CD4-positive, alpha-beta T cell treated with Interleukin-6 for 4 hours (primary cell): ENCODE measurements at places on chromosomes 5 and 9.
A peak's percentile ranks its signal among the peaks of the same experiment; 100 is the strongest.

DNA sequence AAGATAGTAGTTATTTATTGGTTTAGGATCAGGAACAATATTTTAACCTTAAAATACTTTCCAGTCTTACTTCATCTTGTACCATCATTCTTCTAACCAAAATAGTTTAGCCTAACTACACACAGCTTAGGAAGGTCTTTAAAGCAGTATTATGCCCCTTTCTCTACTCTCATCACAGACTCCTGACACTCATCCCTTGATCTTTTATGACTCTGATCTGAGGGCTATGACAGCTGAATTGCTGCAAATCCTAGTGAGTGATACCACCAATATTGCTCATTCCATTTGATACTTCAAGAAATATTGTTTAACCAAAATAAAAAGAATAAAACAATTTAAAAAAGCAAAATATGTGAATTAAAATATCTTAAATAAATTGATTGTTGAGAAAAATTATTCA, 746.6 kb upstream of the ACO1 start:
- no peak for DNase-seq

DNA sequence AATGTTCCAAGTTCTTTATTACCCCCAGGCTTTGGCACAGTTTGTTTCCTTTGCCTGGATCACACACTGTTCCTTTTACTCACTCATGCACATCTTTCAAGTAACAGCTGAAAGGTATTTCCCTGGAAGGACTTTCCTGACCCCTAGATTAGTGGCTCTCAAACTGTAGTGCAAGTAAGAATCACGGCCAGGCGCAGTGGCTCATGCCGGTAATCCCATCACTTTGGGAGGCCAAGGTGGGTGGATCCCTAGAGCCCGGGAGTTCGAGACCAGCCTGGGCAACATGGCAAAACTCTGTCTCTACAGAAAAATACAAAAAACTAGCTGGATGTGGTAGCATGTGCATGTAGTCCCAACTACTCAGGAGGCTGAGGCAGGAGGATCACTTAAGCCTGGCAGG, 19.1 kb upstream of the DELE1 start:
- DNase-seq, result no peak

- no peak for DNase-seq
Measured at GRCh38 chr9:116985596-116985995, 298.5 kb downstream of the TRIM32 start.

- DNase-seq, result no peak
Measured at GRCh38 chr5:176835918-176836317, 25.6 kb downstream of the UNC5A start.

- no peak for DNase-seq
Measured at GRCh38 chr9:1353291-1353690, 303.1 kb downstream of the DMRT2 start.

DNA sequence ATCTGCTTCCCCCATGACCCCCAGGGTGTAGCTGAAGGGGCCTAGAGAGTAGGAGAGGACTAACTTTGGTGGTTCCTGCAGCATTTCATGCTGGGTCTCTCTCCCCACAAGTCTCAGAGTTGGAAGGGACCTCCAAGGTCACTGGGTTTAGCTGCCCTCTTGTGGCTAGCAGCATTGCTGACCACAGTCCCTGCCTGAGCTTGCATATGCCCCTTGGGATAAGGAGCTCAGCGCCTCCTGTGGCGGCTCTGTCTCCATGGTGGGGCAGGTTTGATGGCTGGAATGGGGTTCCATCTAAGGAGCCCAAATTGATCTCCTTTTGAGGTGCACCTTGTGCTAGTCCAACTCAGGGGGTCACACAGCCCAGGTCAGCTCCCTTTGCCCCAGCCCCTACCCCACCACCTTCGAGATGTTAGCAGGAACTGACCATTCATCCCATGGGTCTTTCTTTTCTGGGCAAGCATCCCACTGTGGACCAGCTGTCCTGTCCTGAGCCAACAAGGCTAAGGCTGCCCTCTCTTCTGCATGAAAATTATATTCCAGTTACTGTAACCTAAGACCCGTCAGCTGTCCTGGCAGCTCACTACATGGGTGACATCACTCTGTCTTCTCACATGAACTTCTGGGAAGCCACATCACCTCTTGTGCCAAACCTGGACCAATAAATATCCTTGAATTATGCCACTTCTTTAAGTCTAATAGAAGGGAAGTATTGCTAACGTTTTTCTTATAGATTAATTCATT, 196.2 kb downstream of the HSPA4 start:
- DNase-seq, result no peak

- no peak for DNase-seq
Measured at GRCh38 chr5:146993876-146994530, 115.4 kb upstream of the PPP2R2B start.

DNA sequence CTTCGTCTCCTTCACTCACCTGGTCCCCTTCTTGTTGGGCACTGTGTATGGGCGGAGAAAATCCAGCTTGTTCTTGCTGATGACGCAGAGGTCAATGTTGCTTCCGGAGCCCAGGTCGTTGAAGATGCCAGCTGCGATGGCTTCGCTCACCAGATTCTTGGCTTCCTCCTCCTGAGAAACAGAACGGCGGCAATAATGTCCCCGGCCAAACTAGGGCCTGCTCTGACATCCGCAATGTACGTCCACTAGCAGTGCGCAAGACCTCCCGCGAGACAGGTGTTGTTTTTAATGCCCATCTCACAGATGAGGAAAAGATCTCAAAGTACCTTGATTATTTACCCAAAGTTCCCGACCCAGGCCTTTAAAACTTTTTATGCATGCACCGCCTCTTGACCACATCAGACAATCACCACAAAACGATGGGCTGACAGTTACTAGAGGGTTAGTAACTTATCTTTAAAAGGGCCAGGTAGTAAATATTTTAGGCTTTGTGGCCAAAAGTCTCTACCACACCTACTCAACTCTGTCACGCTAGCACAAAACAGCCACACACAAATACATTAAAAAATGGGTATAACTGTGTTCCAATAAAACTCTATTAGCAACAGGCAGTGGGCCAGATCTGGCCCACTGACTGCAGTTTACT, 58.4 kb downstream of the PSMB7 start:
- no peak for DNase-seq

DNA sequence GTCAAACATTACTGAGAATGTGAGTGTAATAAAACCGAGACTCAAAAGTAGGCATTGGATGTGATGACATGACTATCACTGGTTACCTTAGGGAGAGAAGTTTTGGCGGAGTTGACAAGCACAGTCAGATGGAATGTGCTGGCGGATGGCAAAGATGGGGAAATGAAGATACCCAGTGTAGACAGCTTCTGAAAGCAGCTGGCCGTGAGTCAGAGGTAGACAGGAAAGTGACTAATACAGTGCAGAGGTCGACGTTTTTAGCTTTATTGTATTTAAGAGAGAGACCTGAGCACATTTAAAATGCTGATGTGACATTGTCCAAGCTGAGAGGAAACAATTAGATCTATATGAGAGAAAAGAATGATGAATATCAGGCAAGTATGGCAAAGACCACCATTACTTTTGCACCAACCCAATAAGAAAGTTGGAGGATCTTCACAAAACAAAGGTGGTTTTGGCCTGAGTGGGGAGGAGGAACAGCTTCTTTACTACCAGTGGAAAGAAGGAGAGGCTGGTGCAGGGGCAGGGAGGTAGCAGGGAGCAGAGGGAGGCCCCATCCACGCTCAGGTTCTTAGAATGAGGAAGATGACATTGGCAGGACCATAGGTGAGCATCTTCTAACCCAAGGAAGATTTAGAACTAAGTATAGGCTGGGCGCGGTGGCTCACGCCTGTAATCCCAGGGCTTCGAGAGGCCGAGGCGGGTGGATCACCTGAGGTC, 36.7 kb upstream of the KCNIP1 start:
- DNase-seq, result no peak

DNA sequence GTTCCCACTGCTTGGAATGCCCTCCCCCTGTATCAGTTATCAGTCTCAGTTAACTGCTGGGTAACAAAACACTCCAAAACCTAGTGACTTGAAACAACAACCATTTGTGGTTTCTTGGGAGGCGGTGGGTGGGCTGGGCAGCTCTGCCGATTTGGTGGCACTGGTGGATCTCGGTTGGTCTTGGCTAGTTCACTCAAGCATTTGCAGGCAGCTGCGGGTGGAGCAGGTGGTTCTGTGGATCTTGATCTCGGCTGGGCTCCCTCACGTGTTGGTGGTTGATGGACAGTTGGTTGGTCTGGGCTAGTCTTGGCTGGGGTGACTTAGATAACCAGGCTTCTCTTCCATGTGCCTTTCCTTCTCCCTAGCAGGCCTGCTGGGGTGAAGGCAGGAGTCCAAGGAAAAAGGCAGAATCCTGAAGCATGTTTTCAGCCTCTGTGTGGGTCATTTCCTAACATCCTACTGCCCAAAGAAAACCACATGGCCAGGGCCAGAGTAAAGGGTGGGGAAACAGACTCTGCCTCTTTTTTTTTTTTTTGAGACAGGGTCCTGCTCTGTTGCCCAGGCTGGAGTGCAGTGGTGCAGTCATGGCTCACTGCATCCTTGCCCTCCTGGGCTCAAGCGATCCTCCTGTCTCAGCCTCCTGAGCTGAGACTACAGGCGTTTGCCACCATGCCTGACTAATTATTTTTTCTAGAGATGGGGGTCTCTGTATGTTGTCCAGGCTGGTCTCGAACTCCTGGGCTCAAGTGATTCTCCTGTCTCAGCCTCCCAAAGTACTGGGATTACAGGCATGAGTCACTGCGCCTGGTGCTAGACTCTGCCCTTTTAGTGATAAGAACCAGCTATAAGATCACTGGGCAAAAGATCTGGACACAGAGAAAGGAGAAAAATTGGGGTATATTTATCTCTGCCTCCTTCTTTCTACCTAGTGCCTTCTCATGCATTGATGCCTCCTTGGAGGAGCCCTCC, 183.7 kb downstream of the RGS3 start:
- DNase-seq, result no peak

DNA sequence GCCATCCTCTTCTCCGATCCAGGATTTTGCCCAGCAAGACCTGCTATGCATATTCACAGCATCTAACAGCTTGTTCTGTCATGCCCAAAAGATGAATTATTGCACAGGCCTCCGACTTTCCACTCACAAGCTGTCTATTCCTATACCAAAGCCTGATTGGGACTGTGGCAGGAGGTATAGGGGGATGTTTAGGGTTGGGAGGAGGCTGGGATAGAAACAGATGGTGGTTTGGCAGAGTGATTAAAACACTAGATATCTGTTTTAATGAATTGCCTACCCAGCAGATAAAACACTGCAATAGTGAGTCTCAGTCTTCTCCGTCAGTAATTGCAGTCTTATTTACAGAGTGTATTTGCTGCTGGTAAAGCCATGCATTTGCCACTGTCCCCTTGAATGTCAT, 215.3 kb downstream of the TLR4 start:
- DNase-seq, result no peak

DNA sequence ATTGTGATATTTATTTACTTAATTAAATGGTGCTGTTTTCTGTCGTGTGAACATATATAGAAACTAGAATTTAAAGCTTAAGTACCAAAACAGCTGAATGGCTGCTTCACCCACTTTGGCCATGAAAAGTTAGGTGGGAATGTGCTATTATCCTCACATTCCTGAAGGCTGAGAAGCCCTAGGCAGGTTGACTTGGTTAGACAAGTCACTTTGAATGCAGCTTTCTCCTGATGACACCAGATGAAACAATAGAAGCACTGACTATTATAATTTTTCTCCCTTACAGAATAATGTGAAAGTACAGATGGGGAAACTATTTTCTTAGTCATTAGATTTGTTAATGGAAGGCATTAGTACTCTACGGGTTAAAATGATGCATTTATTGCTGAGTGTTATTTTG, 65.1 kb upstream of the C5orf46 start:
- no peak for DNase-seq

DNA sequence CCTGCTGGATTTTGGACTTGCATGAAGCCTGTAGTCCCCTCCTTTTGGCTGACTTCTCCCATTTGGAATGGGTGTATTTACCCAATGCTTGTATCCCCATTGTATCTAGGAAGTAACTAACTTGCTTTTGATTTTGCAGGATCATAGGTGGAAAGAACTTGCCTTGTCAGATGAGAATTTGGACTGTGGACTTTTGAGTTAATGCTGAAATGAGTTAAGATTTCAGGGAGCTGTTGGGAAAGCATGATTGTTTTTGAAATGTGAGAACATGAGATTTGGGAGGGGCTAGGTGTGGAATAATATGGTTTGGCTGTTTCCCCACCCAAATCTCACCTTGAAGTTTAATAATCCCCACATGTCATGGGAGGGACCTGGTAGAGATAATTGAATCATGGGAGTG, 189.6 kb upstream of the CDKN2B start:
- DNase-seq, result no peak

- DNase-seq, result no peak
Measured at GRCh38 chr5:66841264-66841663, 245.1 kb downstream of the MAST4 start.

DNA sequence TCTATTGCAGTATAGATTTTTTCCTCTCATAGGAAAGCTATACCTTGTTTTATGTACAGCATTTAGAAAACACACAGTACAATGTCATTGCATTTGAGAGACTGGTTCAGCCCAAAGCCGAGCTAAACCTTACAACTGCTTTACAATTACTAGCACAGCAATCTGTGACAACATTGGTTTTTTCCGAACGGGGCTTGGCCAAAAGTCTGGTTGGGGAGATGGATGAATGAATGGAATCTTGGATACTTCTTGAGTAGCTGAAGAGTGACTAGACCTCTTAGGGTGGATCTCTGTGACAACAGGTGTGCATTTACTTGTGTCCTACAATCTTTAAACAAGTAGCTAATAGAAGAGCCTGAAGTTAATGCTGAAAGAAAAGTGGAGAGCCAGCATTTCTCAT, 1.2 kb downstream of the SGCD start:
- DNase-seq, result no peak

GRCh38 chr5:75140277-75140676, 87.9 kb upstream of the GCNT4 start:
- no peak for DNase-seq

- peak; percentile 33 for DNase-seq
Measured at GRCh38 chr5:119353686-119354366, 2.0 kb upstream of the TNFAIP8 start.

- DNase-seq, result peak; percentile 22
Measured at GRCh38 chr5:132420706-132421272, 51.3 kb downstream of the SLC22A5 start.

DNA sequence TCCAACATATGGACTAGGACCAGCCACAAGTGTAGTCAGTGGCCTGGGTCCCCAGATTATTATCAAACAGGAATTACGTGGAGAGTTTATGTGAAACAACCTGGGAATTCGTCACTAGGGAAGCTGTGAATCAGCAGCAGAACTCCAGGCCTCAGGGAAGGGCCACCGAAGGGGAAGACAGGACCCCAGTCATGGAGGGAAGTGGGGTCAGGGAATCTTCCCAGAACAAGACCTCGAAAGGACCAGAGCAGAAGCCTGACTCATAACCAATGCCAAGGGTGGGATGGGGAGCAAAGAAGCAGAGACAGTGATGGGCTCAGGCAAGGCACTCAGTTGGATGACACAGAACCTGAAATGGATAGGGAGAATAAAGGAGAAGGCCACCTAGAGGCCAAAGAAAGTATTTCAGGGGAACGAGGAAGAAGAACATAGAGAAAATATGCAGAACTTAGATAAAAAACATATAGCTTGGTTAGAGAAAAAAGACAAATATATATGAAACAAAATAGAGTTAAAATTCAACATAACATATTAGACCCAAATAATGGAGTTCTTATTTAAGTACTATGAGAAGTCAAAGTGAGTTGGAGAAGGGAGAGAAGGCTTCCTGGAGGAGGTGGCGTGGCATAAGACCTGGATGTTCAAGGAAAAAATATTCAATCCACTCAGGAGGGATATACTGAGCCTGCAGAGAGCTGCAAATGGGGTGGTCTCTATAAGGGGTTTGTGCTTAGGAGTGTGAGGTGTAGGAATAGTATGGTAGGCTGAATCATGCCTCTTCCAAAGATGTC, 66.7 kb upstream of the CAST start:
- peak; percentile 13 for DNase-seq
